ENCODE measurements at places on chromosomes 7 and 10. TPM values are rescaled to one million over a fixed set of nuclear protein-coding genes. Genes with fewer than 3 reads are reported as not detected.

GRCh38 chr7:121085922-121086321 is 97.4 kb downstream of the CPED1 start:
- no peaks in the 10 kb centered on the region for H3K27me3 ChIP-seq
- peak overlapping the region; percentile 33 for H3K27ac ChIP-seq
- H3K4me1 ChIP-seq = peaks cover 51% of the 10 kb centered on the region

- H3K4me1 ChIP-seq = peaks cover 20% of the 10 kb centered on the region
- H3K27me3 ChIP-seq = peaks cover 24% of the 10 kb centered on the region
- no peaks in the 10 kb centered on the region for H3K36me3 ChIP-seq
- no peak overlapping the region for H3K27ac ChIP-seq
These were observed 162.9 kb downstream of the SH3PXD2A start for GRCh38 chr10:103692436-103692951.

GRCh38 chr7:64101943-64102655 is 56.9 kb downstream of the ZNF727 start:
- H3K36me3 ChIP-seq = no peaks in the 10 kb centered on the region
- no peak for DNase-seq
- H3K27ac ChIP-seq = no peak overlapping the region

- no peaks in the 10 kb centered on the region for H3K36me3 ChIP-seq
- DNase-seq = no peak
- H3K4me1 ChIP-seq = peaks cover 3% of the 10 kb centered on the region
- H3K27me3 ChIP-seq = no peaks in the 10 kb centered on the region
- no peak overlapping the region for H3K27ac ChIP-seq
These were observed 201.0 kb upstream of the PTN start for GRCh38 chr7:137544453-137545058.

Gene SLC18A2
- not detected for total RNA-seq

DNA sequence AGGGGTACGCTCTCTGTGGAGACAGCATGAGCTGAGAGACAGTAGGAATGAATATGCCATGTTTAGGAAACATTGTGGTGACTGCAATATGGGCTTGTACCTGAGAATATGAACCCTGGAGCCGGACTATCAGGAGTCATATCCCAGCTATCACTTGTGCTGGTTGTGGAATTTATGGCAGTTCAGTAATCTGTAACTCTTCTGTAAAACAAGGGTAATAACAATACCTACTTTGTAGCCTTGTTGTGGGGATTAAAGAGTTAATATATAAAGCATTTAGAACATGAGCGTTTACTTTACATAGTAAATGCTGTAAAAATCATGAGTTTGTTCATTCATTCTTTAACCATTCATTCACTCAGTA is 44.4 kb downstream of the EXOC6 start:
- H3K36me3 ChIP-seq = peaks cover 8% of the 10 kb centered on the region
- DNase-seq = no peak
- H3K27ac ChIP-seq = no peak overlapping the region

Gene MRC1
- not detected for total RNA-seq

- H3K4me1 ChIP-seq = no peaks in the 10 kb centered on the region
- no peak overlapping the region for H3K27ac ChIP-seq
- no peak for DNase-seq
- no peaks in the 10 kb centered on the region for H3K36me3 ChIP-seq
- no peaks in the 10 kb centered on the region for H3K27me3 ChIP-seq
- no peak overlapping the region for H3K4me3 ChIP-seq
These were observed 149.4 kb downstream of the DNAJB6 start for GRCh38 chr7:157486007-157486755.

Gene MAT1A
- not detected for total RNA-seq

Gene AKR1C1
- total RNA-seq = 10.2 TPM

GRCh38 chr10:17851611-17852010 is 42.5 kb downstream of the MRC1 start:
- no peaks in the 10 kb centered on the region for H3K4me1 ChIP-seq
- no peak overlapping the region for H3K4me3 ChIP-seq
- H3K36me3 ChIP-seq = no peaks in the 10 kb centered on the region

Gene SEC61A2
- total RNA-seq = 7.4 TPM

DNA sequence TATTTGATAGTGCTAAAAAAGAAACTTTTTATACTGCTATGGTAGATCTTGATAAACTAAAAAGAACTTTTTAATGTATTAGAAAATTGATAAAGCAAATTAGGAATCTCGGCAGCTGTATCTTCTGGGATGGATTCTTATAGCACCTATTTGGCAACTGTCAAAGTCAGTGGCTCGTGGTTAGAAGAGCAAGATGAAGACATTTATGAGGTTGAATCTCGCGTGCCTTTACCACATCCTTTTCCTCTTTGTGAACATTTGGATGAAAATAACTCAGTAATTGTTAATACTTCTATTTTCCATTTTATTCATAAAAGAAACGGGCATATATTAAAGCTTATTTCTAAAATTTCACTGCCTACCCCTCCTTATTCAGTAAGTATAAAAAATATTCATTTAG is 76.2 kb downstream of the CYP51A1 start:
- H3K36me3 ChIP-seq = no peaks in the 10 kb centered on the region
- H3K27ac ChIP-seq = no peak overlapping the region
- no peaks in the 10 kb centered on the region for H3K27me3 ChIP-seq
- no peak for DNase-seq

- H3K27me3 ChIP-seq = no peaks in the 10 kb centered on the region
- H3K36me3 ChIP-seq = peaks cover 15% of the 10 kb centered on the region
- peaks cover 51% of the 10 kb centered on the region for H3K4me1 ChIP-seq
- no peak overlapping the region for H3K27ac ChIP-seq
- H3K4me3 ChIP-seq = no peak overlapping the region
These were observed 26.7 kb downstream of the CREB3L2 start for GRCh38 chr7:137975221-137975620.

DNA sequence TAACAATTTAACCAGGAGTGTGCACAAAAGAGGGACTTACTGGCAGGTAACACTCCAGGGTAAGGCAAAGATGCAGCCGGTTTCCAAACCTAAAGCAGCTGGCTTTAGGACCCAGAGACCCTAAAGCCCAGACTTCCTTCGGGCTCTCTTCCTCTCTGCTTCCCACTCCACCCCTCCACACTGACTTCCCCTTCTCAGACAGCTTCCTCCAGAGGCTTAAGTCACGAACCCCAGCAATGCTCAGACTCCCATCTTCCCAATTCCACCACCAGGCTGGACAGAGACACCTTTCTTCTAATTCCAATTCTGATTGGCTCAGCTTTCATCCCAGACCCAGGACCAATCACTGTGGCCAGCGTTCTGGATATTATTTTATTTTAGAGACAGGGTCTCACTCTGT is 24.8 kb downstream of the STYXL1 start:
- no peak overlapping the region for H3K27ac ChIP-seq
- H3K36me3 ChIP-seq = peaks cover 15% of the 10 kb centered on the region
- DNase-seq = no peak
- no peaks in the 10 kb centered on the region for H3K4me1 ChIP-seq
- no peaks in the 10 kb centered on the region for H3K27me3 ChIP-seq

- H3K27ac ChIP-seq = no peak overlapping the region
- peak; percentile 28 for DNase-seq
- H3K4me1 ChIP-seq = no peaks in the 10 kb centered on the region
These were observed 38.0 kb downstream of the FOXI2 start for GRCh38 chr10:127774766-127775559.

DNA sequence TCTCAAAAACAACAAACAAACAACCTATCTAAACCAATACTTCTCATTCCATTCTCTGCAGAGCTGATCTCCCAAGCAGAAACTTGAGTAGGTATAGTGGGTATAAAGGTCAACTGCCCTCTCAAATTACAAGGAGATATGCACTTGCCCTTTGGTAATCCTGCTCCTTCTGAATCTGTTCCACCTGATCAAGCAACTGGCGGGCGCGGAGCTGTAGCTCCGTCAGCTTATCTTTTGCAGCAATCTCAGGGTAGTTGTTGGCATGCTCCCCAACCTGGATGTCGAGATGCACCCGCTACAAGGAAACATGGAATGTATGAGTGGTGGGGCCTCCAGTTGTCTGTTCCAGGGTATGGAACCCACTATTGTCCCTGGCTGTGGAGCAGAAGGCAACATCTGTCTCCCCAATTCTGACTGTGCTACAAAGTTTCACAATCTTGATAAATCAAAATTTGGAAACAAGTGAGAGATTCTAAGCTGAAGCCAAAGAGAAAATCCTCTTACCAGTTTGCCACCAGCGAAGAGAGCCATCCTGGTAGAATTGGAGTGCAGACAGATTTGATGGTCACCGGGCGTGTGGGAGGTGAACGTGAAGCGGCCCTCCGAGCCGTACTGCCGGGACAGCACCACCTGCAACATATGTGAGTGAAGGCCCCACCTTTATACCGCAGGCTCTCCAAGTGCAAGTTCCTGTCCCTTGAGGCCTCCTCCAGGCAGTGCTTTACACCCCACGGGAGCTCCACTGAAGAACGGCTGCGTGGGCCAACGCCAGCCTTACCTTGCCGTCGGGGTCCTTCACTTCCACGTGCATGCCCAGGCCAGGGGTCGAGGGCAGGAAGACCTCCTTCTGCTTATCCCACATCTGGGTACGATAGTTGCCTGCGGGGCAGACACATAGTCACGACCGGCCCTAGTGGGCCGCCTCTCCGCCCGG is 819 bp downstream of the TMED4 start:
- H3K4me1 ChIP-seq = peaks cover 18% of the 10 kb centered on the region
- H3K27me3 ChIP-seq = no peaks in the 10 kb centered on the region
- H3K4me3 ChIP-seq = peak overlapping the region; percentile 93
- H3K27ac ChIP-seq = peak overlapping the region; percentile 81

GRCh38 chr10:101354328-101355071 is 535 bp downstream of the BTRC start:
- peaks cover 16% of the 10 kb centered on the region for H3K27me3 ChIP-seq
- peaks cover 21% of the 10 kb centered on the region for H3K4me1 ChIP-seq
- no peak for DNase-seq

GRCh38 chr7:48426966-48427555 is 255.8 kb downstream of the ABCA13 start:
- H3K36me3 ChIP-seq = no peaks in the 10 kb centered on the region
- H3K27ac ChIP-seq = peak overlapping the region; percentile 26
- peak; percentile 57 for DNase-seq
- peaks cover 21% of the 10 kb centered on the region for H3K4me1 ChIP-seq
- H3K4me3 ChIP-seq = no peak overlapping the region

GRCh38 chr10:77926566-77927401 is at the start of gene DLG5:
Gene DLG5, minus strand, starts transcription at chr10:77926755. Its CDS starts 235 bp downstream, at chr10:77926520.
- H3K4me3 ChIP-seq = peak within 1 kb of the TSS; percentile 81
- peaks cover 29% of the 10 kb centered on the region for H3K36me3 ChIP-seq
- peak; percentile 69 for DNase-seq
- peaks cover 19% of the 10 kb centered on the region for H3K4me1 ChIP-seq

- DNase-seq = no peak
- H3K36me3 ChIP-seq = no peaks in the 10 kb centered on the region
- no peak overlapping the region for H3K4me3 ChIP-seq
These were observed 50.7 kb downstream of the PPP1R3C start for GRCh38 chr10:91582153-91582554.

- no peak overlapping the region for H3K27ac ChIP-seq
- H3K4me3 ChIP-seq = no peak overlapping the region
- H3K36me3 ChIP-seq = peaks cover 47% of the 10 kb centered on the region
- DNase-seq = no peak
- peaks cover 59% of the 10 kb centered on the region for H3K4me1 ChIP-seq
These were observed 127.2 kb downstream of the NRBF2 start for GRCh38 chr10:63260103-63260859.

Gene FAM25C
- total RNA-seq = not detected

DNA sequence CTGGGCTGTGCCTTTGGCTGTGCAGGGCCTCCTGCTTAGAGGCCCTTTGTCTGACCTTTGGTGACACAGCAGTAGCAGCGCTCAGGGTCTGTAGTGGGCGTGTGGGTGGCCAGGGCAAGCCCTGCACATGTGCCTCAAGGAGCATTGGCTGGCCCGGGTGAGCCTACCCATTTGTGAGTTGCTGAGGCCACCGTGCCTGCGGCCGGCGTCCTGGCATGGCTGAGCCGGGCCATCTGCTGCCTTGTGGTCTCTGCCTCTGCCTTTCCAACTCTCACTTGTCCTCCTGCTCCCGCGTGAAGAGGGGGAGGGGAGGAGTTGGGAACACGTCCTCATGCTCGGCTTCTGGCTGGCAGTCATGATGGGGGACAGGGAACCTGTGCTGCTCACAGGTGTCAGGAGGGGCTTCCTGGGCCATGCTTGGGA is 9.2 kb upstream of the ORAI2 start:
- H3K4me1 ChIP-seq = no peaks in the 10 kb centered on the region
- no peak overlapping the region for H3K27ac ChIP-seq
- H3K4me3 ChIP-seq = no peak overlapping the region
- H3K36me3 ChIP-seq = peaks cover 15% of the 10 kb centered on the region
- no peaks in the 10 kb centered on the region for H3K27me3 ChIP-seq

DNA sequence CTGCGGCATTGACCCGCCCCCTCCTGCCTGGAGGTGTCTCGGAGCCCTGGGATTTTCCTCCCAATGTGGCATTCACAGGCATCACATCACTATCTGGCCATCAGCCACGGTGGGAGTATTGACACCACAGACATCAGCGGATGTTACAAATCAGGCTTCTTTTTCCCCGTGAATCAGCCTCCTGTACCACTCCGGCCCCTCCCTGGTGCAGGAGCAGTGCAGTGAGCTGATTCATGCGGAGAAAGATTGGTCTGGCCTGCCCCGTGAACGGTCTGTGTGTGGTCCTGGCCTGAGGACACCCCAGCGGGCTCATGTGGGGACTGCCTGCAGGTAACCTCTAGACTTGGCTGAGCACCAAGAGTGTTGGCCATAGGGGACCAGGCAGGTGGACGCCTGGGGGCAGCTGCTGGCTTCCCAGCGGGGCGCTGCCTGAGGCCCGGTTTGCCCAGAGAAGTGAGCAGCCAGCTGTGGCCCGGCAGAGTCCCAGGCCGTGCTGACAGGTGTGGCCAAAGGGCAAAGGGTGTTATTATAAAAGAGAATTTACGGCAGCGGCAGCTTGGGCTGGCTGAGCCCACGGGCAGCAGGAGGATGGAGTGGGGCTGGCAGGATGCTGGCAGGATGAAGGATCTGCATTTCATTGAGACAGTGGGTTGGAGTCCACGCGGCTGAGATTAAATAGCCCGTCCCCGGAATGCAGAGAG is 32.1 kb upstream of the GNA12 start:
- H3K4me1 ChIP-seq = peaks cover 38% of the 10 kb centered on the region
- no peak overlapping the region for H3K4me3 ChIP-seq
- peaks cover 19% of the 10 kb centered on the region for H3K36me3 ChIP-seq
- H3K27me3 ChIP-seq = no peaks in the 10 kb centered on the region
- DNase-seq = peak; percentile 29
